ENCODE measurements at places on chromosomes 3 and 15.

DNA sequence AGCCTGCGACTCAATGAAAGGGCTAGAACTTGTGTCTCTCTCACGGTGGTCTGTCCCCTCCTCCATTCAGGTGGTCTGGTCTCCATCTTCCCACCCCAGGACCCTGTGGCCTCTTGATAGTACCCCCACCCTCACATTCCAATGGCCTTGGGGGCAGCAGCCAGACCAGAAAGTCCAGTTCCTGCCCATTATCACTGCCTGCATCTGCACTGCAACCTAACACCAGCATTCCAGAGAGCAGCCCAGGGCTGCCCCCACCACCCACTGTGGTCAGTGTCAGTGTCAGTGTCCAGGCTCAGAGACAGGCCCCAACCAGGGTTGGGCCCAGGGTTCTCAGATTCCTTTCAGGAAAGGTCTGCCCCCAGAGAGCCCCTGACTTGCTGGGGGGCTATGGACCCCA, 12.6 kb downstream of the IGDCC3 start:
- DNase-seq = no peak

- no peak for DNase-seq
Observed at GRCh38 chr3:77707281-77707680, 667.4 kb downstream of the ROBO2 start.

DNA sequence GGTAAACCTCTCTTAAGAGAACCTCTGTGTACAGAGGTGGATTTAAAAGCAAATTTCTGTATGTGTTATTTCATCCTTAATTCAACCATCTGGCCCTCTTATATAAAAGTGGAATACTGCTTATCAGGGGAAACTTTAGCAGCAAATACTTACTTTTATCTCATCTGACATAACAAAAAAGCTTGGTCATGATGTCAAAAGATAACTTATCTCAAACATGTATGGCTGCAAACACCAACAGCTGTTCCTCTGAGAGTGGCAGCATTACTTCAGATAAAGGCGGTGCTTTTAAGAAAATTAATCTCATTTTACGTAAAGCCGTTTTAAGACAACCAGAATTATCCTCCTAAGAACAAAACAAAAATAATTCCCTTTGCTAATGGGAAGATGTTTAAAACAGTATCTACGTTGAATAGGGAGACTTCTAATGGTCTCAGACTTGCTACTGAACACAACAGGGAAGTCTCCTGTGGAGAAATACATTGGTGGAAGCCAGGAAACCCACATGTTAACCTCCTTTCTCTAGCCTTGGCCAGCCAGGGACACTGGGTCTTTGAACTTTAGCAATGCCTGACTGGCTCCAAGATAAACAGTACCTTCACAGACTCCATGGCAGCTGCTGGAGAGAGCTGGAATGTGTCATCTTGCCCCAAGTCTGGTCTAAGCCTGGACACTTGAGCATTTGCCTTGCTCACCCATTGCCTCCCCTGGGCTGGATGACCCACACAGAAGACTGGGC, 18.1 kb downstream of the ARRDC4 start:
- DNase-seq = no peak

- DNase-seq = no peak
Observed at GRCh38 chr3:115651087-115651486, 27.8 kb downstream of the GAP43 start.

DNA sequence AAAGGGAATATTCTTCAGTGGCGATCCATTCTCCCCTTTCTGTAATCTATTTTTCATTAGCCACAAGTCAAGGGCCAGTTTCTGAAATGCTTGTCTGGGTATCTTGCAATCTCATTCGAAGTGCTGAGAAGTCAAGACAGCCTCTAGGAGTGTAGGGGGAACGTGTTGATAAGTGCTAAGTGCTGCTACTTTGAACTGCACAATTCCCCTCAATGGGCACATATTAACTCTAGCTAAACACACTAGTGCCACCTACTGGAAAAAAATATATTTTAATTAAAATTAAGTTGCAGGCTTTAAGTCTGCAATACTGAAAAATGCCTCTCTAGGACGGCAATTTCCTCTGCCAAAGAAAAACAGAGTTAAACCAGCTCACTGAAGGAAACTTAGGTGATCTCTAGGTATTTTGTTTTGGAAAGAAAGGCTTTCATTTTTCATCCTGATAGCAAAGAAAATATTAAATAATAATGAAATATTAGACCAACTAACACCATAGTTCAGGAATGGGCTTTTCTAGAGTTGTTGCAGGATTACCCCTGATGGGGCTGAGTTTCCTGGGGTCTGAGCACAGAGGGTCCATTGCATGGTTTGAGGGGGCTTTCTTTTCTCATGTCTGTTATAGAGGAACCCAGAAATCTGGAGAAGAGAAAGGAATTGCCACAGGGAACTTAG, 181.9 kb upstream of the KBTBD8 start:
- peak; percentile 56 for DNase-seq

GRCh38 chr3:48535578-48535977, 21.0 kb downstream of the PFKFB4 start:
- no peak for DNase-seq

DNA sequence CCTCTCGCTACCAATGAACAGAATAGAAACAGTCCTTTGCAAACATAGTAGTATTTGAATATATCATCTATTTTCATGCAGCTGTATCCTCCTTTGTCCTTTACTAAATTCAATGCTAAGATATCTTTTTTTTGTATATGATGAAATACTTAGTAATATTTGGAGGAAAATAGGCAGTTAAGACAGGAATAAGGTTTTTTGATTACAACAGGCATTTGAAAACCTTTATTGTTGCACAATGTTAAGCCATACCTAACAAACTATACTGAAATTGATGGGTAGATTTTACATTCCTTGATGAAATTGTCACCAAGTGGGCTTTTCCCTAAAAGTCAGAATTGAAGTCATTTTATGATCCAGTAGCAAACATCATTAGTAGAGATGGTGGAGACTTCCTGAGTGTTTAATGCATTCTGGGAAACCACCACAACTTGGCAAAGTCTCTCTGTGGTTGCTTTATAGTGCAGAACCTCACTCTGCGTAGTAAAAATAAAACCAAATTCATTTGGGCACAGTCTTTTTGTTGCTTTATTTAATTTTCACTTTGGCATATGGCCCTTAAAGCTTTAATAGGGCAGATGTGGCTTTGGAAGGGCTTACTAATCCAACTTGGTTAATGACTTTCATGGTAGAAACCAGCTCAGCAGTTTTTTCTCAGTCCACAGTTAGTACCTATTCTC, 216.0 kb downstream of the DIPK2A start:
- DNase-seq = no peak

DNA sequence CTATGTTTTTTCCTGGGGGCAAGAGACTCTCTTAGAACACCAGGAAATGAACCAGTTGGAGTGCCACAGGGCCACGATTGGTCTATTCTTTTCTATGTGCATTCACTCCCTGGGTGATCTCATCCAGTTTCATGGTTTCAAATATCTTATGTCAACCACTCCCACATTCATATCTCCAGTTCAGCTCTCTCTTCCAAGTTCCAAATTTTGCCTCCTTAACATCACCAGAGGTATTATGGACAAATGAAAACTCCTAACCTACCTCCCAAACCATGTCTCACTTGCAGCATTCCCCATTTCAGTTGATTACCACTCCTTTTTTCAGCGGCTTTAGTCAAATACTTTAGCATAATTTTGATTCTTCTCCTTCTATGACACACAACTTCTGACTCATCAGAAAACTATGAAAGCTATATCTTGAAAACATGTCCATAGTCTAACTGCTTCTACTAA, 203.1 kb upstream of the SEMA6D start:
- no peak for DNase-seq

DNA sequence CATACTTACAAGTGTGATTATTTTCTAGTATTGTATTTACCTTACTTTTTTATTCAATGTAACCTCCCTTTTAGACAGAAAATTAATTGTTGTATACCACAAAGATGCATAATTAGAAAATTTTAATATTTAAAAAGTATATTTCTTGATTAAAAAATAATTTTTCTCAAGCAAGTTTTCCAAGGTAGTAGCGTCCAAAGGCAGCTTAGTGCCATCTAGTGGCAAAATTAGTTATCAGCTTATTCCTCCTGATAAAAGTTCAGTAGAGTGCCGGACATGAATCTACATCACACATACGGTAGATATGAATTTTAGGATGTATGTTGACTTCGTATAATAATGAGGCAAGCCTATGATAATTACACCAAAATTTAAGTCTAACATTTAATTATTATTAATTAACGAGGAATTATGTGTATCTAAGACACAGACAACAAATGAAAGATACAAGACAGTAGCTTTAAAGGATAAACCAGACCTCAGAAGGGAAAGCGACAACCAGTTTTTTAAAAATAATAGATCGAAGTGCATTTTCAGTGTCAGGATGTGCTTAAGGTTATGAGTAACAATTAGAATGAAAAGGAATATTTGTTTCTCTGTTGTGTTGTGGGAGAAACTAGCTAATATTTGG, 405.9 kb downstream of the ROBO1 start:
- DNase-seq = no peak

DNA sequence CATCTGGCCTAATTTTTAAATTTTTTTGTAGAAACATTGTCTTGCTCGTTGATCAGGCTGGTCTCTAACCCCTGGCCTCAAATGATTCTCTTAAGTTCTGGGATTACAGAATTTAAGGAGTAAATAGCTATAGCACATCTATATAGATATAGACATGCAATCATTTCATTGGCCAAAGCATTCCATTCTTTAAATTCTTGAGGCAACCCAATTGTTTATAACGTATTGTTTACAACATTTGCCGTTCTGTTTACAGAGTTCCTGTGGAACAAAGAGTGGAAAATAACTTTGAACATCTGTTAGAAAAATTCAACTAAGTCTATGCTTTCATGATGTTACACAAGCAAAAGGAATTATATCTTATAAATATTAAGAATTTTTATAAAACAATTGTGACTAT, 205.2 kb upstream of the ROBO2 start:
- DNase-seq = no peak

- no peak for DNase-seq
Observed at GRCh38 chr15:98581715-98582114, 66.6 kb upstream of the IGF1R start.

- no peak for DNase-seq
Observed at GRCh38 chr3:122410639-122411038, 5.2 kb downstream of the WDR5B start.

- DNase-seq = no peak
Observed at GRCh38 chr3:127467391-127467790, 123.1 kb downstream of the TPRA1 start.

DNA sequence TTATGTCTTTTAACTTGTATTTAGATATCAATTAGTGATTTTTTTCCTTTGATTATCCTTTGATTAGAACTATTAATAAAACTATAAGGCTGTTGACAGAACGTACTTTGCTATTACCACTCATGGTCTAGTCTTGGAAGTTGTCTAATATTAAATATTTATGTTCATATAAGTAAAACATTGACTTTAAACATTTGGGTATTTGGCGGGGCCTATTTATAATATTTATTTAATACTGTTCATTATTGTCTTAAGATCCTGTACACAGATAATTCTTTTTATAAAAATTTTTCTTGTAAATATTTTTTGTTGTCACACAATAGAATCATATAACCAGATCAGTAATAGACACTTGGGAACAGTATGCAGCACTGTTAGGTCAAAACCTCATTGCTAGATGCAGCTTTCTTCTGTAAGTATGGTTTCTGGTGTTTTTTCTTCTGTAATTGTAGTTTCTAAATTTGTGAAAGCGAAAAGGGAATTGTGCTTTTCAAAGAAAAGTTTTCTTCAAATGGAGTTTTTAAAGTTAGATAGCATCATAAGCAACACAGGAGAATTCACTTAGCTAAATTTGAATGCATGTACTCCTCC, 93.4 kb downstream of the FNDC3B start:
- no peak for DNase-seq

- no peak for DNase-seq
Observed at GRCh38 chr3:60301142-60301541, 950.1 kb downstream of the FHIT start.

DNA sequence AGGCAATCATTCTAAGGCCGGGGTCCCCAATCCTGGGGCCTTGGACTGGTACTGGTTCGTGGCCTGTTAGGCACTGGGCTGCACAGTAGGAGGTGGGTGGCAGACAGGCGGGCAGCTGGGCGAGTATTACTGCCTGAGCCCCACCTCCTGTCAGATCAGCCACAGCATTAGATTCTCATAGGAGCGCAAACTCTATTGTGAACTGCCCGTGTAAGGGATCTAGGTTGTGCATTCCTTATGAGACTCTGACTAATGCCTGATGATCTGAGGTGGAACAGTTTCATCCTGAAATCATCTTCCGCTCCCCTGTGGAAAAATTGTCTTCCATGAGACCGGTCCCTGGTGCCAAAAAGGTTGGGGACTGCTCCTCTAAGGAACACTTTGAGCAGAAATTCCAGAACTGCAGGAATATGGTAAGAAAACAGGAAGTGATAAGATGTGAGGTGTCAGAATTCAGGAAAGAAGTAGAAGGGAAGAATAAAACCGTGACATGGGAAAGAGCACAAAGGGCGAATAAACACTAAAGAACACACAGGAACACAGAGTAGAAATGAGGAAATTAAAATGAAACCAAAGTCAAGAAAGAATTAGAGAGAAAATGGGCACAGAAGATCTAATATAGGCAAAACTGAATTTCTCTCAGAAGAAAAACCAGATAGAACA, 57.6 kb downstream of the PDCD6IP start:
- no peak for DNase-seq

- DNase-seq = no peak
Observed at GRCh38 chr3:181317508-181317907, 328.0 kb upstream of the DNAJC19 start.

GRCh38 chr3:48406443-48407431, 23.1 kb downstream of the PLXNB1 start:
- DNase-seq = no peak

- no peak for DNase-seq
Observed at GRCh38 chr3:38605981-38606380, 43.5 kb downstream of the SCN5A start.

- DNase-seq = no peak
Observed at GRCh38 chr15:99054025-99054387, 46.4 kb upstream of the PGPEP1L start.

- DNase-seq = no peak
Observed at GRCh38 chr15:82832601-82833361, 23.4 kb downstream of the WHAMM start.

GRCh38 chr3:11641683-11642430, 1.9 kb downstream of the VGLL4 start:
- peak; percentile 41 for DNase-seq

- no peak for DNase-seq
Observed at GRCh38 chr3:22121068-22121701, 370.2 kb upstream of the ZNF385D start.

DNA sequence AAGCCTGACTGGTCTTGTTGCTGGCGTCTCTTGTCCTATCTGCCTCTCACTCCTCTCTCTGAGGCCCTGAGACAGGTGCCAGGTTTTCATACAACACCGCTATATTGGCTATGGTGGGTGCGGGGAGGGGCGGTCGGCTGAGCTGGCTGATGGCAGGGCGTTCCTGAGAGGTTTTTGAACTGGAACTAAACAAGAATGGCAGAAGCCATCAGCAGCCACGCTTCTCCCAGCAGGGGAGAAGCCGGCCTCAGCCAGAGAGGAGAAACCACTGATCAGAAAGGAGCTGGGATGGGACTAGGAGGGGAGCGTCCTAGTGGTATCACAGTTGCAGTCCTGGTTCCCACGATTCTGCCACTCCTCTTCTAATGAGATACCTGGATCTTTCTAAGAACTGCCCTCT, 89.9 kb upstream of the PRR23E start:
- DNase-seq = no peak

- DNase-seq = no peak
Observed at GRCh38 chr3:37136067-37136466, 38.3 kb downstream of the LRRFIP2 start.

- DNase-seq = no peak
Observed at GRCh38 chr15:72223278-72223677, 7.7 kb downstream of the PKM start.

- peak; percentile 60 for DNase-seq
Observed at GRCh38 chr15:80072285-80072994, 13.0 kb downstream of the ZFAND6 start.
